AG09309 (cell line): ENCODE measurements at places on chromosomes 2 and 18.

- no peak for DNase-seq
Observed at GRCh38 chr18:57516056-57516455, 70.4 kb downstream of the FECH start.

DNA sequence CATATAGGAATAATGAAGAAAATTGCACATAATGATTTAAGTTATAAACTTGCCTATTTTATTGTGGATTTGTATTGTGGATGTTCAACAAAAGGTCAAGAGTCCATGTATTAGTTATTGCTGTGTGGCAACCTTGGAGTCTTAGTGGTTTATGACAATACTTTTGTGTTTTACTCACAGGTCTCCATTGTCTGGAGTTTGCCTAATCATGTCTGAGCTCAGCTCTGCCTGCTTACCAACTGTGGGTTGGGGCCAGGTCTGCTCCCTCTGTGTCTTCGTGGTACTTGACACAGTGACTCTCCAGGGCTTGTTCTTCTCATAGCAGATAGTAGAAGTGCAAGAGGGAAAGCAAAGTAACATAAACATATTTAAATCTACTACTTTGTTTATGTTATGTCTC, 382.5 kb downstream of the CBLN2 start:
- no peak for DNase-seq

- no peak for DNase-seq
Observed at GRCh38 chr2:121191191-121192170, 93.5 kb downstream of the TFCP2L1 start.

DNA sequence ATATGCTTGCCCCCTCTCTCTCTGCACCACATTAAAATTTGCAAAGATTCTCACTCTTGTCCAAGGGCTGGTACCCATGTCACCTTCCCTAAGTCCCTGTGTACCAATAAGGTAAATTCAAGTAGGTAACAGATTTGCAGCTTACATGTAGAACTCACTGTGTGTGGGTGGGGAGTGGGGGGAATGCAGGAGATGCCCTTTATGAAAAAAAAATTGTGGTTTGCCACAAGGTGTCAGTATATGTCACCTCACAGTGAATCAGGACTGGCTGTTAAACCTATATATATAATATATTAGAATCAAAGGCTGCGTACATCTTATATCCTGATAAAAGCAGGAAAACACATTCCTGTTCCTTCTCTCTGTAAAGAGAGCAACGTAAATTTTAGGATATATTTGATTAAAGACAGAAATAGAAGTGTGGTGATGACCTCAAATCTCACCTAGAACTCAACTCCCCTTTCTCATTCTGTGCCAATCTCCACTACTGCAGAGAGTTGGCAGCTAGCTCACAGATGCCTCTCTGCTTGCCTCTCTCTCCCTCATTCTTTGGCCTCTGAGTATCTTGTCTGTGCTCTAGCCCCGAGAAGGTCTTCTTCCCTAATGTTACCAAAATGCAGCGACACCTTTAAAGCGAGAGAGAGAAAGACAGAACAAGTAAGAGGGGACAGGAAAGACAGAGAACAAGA, 536 bp downstream of the XDH start:
- DNase-seq = no peak

- no peak for DNase-seq
Observed at GRCh38 chr2:233436191-233436581, 81.9 kb downstream of the DGKD start.

DNA sequence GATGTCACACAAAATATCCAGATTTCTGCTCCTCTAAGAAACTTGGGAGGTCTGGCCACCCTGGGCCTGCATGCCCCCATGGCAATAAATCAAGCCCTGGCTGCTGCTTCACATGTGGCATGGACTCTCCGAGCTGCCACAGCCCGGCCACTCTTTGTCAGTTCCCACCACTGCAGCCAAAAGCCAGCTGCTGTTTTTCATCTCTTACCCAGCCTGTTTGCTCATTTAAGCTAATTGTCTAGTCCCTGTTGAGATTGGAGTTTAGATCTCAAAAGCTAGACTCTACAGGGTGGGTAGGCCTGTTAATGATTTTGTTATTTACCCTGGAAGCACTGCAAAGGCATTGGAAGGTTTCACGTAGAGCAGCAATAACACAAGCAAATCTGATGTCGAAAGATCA, 20.9 kb upstream of the ANXA4 start:
- DNase-seq = no peak

- no peak for DNase-seq
Observed at GRCh38 chr2:58730764-58731487, 489.8 kb upstream of the FANCL start.

DNA sequence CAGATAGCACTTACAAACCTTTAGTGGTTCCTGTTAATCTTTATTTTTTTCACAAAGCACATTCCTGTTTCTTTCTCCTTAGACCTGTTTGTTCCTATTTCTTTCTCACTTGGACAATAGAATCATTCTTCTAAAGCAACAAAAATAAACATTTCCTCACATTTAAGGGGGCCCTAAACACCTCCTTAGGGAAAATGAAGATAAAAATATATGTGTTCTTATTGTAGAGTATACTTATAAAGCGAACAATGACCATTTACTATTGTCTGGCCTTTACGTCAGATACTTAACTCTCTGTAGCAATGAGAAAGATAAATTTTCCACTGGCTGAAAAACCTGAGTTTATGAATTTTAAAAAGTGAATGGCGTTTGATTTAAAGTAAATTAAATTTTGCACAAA, 234.6 kb downstream of the TCF4 start:
- no peak for DNase-seq

DNA sequence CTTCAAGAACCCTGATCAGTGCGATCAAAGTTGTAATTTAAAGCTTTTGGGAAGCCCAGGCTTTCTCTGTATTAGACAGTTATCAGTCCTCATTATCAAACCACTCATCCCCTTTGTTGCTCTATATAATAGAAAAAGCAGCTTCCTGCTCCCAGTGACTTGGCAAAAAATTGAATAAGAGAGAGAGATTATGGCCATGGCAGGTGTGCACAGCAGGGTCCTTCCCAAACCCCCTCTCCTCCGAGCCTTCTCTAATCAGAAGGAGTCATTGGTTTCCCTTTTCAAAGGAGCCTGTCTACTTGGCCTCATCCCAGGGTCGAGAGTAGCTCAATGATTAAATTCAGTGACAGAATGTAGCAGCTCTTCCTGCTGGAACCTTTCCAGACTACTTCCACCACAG, 81.5 kb downstream of the SEMA4F start:
- no peak for DNase-seq

GRCh38 chr2:200086911-200087310, 131.5 kb downstream of the MAIP1 start:
- DNase-seq = no peak

DNA sequence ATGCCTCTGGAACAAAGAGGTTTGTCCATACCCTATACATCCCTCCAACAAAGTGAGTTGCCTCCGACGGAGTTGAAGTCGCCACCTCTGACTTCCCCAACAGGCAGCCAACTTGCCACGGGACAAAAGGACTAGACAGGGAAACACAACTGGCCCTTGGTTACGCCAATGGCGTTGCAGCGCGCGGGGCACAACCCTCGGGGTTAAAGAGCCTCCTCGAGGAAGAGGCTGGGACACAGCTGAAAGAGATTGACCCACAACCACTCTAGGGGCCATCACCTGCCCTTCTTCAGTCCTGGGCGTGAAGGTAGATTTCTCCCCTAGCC, 545 bp downstream of the GTF3C2 start:
- DNase-seq = no peak

DNA sequence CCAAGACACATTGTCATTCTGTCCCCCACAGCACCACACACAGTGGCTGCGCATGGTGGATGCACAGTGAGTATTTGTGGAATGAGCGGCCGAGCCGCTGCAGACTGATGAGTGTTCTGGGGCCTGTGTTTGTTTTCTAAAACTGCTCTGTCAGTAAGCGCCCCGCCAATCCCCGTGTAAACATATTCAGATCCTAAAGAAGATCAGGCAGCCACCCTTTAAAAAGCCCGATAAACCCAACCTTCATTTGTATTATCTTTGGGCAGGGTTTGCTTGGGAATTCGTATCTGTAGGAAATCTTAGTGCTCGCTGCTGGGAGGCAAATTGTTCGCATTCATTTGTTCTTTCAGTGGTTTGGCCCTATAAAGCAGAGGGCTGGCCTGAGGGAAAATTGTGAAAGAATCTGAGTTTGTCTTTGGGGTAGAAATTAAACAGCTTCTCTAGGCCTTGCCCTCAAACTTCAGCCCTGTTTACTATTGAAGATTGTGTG, 68.6 kb downstream of the TGOLN2 start:
- DNase-seq = peak; percentile 76

- DNase-seq = no peak
Observed at GRCh38 chr18:74623047-74623816, 25.6 kb downstream of the ZNF407 start.

GRCh38 chr2:164785457-164785856, 56.2 kb downstream of the COBLL1 start:
- DNase-seq = no peak

GRCh38 chr2:128422571-128422970, 103.9 kb upstream of the HS6ST1 start:
- DNase-seq = peak; percentile 95

DNA sequence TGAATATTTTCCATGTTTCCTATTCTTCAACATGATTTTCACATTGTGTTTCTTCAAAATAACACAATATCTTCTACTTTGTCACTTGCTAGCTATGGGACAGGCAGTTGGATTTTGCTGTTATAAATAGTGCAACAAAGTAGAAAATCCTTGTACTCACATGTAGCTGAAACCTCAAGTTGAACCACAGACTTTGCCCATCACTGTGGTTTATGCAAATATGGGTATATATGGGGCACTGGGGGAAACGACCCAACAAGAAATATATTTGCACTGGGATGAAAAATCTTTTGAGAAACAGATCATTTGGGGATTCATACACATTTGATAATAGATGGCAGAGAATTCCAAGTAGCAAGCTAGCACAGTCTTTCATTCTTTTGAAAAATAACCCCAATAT, 486.3 kb upstream of the MAP2 start:
- no peak for DNase-seq

DNA sequence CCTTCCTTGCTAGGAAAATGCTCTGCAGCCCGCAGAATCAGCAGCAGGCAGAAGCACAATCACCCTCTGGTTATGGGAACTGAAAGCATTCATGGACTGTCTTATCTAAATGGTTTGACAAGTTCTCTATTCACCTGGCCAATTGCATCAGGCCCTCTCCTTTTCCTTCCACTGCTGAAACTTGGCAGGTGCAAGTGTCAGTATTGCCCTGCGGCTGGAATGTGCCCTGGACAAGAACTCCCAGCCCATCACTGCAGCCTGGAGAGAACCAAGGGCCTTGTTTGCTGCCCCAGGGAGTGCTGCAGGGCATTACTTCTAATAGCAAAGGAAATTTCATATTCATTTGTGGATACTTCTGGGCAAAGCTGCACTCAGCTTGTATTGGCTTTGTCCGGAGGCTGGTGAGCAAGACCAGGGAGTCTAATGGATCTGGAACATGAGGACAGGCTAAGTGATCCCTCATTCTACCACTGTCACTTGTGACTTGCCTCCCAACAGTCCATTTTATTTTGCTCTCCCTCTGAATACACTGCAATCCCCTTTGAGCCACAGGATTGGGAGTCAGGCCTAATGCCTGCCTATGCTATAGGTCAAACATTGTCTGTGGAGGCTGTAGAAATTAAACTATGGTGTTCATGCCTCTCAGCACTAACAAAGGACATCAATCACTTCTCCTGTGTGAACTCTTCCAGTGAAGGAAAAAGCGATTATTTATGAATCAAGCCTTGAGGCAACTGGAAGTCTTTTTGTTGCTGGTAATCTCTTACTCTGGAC, 116.9 kb downstream of the LYPD6B start:
- no peak for DNase-seq

- DNase-seq = no peak
Observed at GRCh38 chr2:151192681-151193080, 69.0 kb downstream of the RBM43 start.

DNA sequence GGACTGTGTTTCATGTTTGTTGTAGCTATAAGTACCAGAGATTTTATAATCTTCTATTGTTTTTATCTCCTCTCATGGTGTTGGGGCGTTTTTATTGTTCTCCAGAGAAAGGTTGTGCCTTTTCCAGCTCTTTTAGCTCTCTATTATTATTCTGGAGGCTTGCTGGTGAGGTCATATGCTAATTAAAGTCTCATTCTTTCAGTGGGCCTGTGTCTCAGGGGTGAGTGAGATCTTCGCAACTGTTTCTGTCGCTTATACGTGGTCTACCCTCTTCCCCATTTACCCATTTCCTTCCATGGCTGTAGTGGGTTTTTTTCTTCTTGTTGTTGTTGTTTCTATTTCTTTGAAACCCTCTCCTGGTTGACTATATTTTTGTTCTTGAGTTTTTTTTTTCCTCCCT, 584.9 kb downstream of the TMEM182 start:
- DNase-seq = no peak

- DNase-seq = no peak
Observed at GRCh38 chr2:64090264-64090663, 54.0 kb downstream of the PELI1 start.

- no peak for DNase-seq
Observed at GRCh38 chr2:192783643-192784042, 588.9 kb upstream of the TMEFF2 start.

DNA sequence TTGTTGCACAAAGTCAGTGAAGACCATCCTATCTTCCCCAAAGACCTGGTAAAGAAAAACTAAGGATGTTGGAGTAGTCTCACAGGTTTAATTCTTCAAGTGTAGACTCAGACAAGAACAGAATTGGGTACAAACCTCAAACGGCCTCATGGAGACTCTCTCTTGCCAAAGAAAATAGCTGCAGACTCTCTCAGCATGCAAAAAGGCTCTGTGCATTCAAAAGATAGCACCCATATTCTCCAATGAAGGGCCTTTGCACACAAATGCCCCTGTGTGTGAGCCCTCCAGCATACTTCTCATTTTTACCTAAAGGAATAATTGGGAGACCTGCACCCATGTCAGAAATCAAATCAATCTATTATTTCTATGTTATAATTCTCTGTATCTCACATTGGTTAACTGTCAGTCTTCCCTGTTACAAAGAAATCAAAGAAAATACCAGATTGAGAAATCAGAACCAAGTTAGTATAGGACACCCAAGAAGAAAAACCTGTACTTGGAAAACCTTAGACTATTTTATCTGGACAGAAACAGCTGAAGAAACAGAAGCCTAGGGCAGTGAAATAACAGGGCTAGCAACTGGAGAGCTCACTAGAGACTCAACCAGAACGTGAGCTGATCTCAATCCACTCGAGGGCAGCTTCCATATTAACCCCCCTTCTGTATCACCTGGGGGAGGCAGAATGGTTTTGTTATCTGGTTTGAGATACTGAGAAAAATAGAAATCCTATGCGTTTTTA, 134.7 kb upstream of the DNAJC10 start:
- DNase-seq = no peak

DNA sequence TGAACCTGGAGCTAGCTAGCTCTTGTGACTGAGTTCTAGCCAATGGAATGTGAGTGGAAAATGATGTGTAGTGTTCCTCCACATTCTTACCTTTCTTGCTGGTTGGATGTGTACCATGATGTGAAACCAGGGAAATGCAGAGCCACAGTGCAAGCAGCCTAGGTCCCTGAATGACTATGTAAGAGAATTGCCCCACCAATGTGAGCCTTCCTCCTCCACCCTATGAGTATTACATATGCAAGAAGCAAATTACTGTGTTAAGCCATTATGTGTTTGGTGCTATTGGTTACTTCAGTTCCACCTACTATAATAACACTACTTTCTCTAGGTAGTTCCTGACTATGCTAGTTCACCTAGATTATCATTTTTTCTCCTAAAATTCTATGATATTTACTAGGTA, 39.6 kb downstream of the LCLAT1 start:
- no peak for DNase-seq
